ENCODE measurements at places on chromosomes 1 and 21.

- no peak for DNase-seq
These were observed 10.2 kb downstream of the C1orf216 start for GRCh38 chr1:35708441-35708921.

DNA sequence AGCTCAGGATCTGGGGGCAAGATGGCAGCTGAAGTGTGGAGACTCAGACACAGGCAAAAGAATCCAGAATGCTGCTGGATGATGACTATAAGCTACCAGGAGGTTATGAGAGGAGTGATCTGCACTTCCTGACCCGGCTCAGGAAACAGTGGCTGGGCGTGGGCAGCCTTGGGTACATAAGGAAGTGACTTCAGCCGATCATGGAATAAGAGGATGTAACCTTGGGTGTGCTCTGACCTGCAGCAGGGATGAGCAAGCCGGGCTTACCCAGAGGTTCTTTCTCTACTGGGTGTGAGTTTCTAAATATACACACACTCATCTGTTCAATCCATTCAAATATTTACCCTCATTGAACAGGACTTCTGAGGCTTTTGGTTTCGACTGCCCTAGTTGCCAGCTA lies 62.7 kb downstream of the CD34 start:
- no peak for DNase-seq

DNA sequence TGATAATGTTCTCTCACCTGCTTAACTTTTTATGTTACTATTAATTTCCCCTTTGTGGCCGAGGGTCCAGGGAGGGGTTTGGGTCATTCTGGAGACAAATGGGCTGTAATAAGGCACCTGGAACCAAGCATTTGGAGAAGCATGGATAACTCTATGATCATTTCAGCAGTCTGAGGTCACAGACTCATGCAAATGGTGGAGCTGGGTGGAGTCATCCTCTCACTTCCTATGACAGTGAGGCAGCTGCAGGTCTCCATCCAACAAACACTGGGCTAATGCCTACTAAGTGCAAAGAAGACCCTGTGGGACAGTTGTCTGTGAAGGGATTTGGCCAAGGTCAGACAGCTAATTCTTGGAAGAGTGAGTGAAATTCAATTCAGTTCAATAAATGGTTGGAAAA lies 28.8 kb upstream of the CAMTA1 start:
- DNase-seq: no peak

GRCh38 chr1:45116340-45116739 lies 90.1 kb downstream of the ZSWIM5 start:
- DNase-seq: peak; percentile 32

GRCh38 chr1:183871142-183871541 lies 66.2 kb downstream of the RGL1 start:
- no peak for DNase-seq

- no peak for DNase-seq
These were observed 50.9 kb upstream of the ETV3 start for GRCh38 chr1:157189096-157189495.

DNA sequence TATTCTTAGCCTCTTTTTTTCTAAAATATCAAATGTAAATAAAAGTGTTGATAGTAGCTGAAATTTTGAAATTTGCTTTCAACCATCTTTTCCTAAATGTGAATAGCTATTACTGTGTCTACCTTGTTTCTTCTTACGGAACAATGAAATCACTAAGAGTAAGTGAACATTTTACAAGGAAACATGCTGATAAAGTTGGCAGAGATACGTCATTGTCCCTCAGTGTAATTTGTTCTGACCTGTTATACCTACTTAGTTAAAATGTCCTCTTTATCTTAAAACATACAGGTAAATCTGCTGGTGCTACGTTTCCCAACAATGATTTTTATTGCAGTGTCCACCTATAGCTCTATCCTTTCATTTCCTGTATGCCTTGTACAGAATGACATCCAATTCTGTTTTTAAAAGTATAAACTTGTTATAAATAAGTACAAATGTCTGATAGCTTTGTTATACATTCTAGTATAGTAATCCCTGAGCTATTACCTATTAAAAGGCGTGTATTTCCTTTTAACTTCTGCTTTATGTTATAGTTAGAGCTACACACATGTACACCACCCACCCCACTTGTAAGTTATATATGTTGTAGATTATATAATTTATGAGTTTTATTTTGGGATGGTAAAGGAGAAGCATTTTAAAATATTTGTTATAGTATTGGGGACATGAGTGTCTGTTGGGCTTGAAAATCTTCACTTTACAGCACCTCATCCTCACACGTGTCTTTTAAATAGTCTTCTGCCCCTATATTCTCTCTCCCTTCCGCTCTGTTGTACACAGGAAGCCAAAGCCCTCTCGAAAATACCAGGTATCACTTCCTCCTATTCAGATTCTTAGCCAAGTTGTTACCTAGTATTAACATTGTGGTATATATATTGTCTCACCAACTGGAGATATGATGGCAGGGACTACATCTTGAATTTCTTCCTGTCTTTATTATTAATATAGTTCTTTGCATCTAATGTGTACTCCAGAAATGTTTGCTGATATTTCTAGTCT lies 25.2 kb downstream of the LAMC1 start:
- DNase-seq: no peak

DNA sequence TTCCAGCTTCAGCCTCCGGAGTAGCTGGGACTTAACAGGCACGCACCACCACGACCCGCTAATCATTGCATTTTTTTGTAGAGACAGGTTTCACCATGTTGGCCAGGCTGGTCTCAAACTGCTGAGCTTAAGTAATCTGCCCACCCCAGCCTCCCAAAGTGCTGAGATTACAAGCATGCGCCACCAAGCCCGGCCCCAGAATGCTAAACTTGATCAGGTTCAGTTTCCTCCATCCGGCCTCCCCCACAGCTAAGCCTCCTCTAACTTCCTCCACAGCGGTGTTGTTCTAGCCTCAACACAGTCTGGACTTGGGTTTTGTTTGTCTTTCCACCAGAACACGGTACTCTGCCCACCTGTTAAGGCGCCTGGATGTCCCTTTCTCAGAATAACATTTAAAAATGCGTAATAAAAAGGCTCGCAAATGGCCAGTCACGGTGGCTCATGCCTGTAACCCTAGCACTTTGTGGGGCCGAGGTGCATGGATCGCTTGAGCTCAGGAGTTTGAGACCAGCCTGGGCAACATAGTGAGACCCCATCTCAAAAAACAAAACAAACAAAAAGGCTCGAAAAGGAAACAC lies 2.4 kb downstream of the PARP1 start:
- peak; percentile 35 for DNase-seq

DNA sequence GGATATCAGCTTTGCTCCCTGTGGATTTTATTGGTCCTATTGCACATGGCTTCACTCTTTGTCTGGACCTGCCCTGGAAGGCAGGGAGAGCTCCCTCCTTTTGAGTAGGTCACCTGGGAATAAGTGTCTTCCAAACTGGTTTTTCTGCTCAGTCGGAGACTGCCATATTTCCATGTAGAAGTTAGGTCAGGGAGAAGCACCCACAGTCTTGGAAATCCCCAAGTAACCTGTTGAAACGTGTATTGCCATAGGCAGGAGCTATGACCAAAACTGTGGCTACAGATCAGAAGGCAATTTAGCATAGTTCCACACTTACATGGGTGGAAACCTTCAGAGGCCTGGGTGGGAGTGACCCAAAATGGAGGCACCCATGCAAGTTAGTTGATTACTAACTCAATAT lies 3.5 kb upstream of the GNG12 start:
- no peak for DNase-seq

- DNase-seq: no peak
These were observed 32.3 kb upstream of the PRDM2 start for GRCh38 chr1:13667691-13668090.
